Fibroblast of lung (primary cell): ENCODE measurements at places on chromosomes 4 and X. TPM values are rescaled to one million over a fixed set of nuclear protein-coding genes. Genes with fewer than 3 reads are reported as not detected.

The SASH3 gene
- total RNA-seq = not detected in 2 replicates

The ZC4H2 gene
- total RNA-seq = 3.3 and 4.5 TPM in 2 replicates

The GAGE1 gene
- not detected in 2 replicates for total RNA-seq

The CENPE gene
- total RNA-seq = 1.5 and 8.6 TPM in 2 replicates

The GUCY1A1 gene
- total RNA-seq = 10.7 and 23.4 TPM in 2 replicates

The ITIH6 gene
- not detected in 2 replicates for total RNA-seq

The HS3ST1 gene
- total RNA-seq = not detected in 2 replicates

The TIGD4 gene
- total RNA-seq = under 0.01 TPM in 2 replicates

The CNKSR2 gene
- 0.33 and 1.5 TPM in 2 replicates for total RNA-seq

The SPP1 gene
- 0.17 and 0.26 TPM in 2 replicates for total RNA-seq

The BEX2 gene
- total RNA-seq = 2.8 and 5.9 TPM in 2 replicates

The MAGEB1 gene
- total RNA-seq = not detected in 2 replicates

The MID1 gene
- total RNA-seq = 8.5 and 20.3 TPM in 2 replicates

The NEIL3 gene
- 2.3 and 4.5 TPM in 2 replicates for total RNA-seq

The FRMD7 gene
- under 0.01 and 0.26 TPM in 2 replicates for total RNA-seq

The SSX2B gene
- total RNA-seq = not detected in 2 replicates

The IL2 gene
- not detected in 2 replicates for total RNA-seq

The CLTRN gene
- 0.26 and 0.50 TPM in 2 replicates for total RNA-seq

The PNMA5 gene
- not detected in 2 replicates for total RNA-seq

The MAGEB17 gene
- not detected in 2 replicates for total RNA-seq
